NCI-H524 (cell line): ENCODE measurements at places on chromosomes 11 and 22.

DNA sequence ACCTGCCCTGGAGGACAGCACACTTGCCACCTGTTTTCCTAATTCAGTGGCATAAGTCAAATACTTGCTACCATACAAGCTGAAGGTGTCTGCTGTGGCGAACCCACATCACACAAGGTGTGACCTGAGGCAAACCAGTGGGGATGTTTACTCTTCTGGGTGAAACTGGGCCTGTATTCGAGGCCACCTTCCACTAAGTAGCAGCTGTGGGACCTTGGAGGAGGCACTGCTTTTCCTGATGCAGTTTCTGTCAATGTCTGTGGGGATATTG, 927.4 kb downstream of the BRD1 start:
- DNase-seq, result no peak

- no peak for DNase-seq
These were observed 638 bp upstream of the TENM4 start for GRCh38 chr11:79441461-79441875.

- DNase-seq, result no peak
These were observed 31.3 kb upstream of the TXNRD2 start for GRCh38 chr22:19972652-19973550.

- DNase-seq, result no peak
These were observed 1.1 kb downstream of the RGL4 start for GRCh38 chr22:23691748-23692423.

DNA sequence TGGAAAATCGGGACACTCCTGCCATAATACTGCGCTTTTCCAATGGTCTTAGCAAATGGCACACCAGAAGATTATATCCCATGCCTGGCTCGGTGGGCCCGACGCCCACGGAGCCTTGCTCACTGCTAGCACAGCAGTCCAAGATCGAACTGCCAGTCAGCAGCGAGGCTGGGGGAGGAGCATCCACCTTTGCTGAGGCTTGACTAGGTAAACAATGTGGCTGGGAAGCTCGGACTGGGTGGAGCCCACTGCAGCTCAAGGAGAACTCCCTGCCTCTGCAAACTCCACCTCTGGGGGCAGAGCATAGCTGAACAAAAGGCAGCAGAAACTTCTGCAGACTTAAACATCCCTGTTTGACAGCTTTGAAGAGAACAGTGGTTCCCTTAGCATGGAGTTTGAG, 15.6 kb downstream of the PTH start:
- no peak for DNase-seq

- DNase-seq, result no peak
These were observed 3.4 kb downstream of the SCGB1D4 start for GRCh38 chr11:62295504-62295903.

DNA sequence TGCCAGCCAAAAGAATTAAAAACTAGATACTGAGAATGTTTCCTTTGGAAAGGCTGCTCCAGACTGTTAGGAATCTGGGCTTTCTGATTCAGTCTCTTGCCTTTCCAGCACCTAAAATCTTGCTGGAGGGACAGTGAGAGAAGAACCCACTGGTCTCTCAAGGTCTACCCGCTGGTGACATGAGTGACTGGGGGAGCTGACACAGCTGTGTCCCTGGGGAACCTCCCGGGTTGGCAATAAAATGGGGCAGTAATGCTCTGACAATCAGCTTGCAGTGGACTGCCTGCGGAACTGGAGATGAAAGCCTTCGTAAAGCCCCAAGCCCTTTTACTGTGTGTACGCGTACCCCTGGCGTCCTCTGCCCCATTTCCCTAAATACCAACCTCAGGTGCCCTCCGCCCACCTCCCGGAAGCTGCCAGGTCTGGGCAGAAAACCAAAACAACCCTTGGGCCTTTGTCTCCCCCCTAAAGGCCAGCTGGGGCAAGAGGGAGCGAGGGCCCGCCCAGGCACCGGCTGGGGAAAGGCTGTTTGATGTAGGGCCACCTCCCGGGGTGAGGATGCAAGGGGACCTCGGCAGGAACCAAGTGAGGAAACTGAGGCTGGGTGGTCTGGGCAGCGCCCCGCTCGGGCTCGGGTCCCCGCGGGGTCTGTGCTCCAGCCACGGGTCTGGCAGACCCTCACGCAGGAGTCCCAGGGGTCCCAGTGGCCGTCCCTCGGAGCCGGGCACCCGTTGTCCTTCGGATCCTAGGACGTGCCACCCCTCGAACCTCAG, 741 bp downstream of the CARS1 start:
- DNase-seq, result no peak

- peak; percentile 57 for DNase-seq
These were observed 874 bp downstream of the ZFTA start for GRCh38 chr11:63767565-63768236.

DNA sequence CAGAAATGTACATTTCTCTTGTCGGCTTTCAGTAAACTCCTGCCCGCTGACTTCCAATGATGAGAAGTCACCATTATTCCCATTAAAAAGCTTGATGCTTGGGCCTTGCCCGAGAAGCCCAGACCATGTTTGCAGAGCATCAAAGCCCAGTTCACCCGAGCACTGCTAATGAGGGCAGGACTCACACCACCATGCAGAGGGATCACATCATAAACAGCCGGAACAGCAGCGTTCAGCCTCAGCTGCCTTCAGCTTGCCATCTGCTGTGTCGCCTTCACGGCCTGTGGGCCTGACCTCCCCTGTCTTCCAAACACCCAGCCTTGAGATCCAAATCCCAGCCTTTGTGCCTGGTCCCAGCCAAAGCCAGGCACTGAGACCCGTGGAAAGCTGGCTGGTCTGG, 105.4 kb upstream of the CSNK2A3 start:
- DNase-seq, result no peak

GRCh38 chr22:39369186-39369585, 19.4 kb downstream of the SYNGR1 start:
- no peak for DNase-seq
